Progenitor cell of endocrine pancreas (in vitro differentiated cells): ENCODE measurements at places on chromosomes 7 and 10.

- DNase-seq = no peak
Observed at GRCh38 chr7:83161899-83162401, 734 bp downstream of the PCLO start.

GRCh38 chr7:99631295-99632109 is 14.8 kb downstream of the ZSCAN25 start:
- no peak for DNase-seq

GRCh38 chr7:111535142-111535870 is 27.0 kb downstream of the IMMP2L start:
- no peak for DNase-seq

DNA sequence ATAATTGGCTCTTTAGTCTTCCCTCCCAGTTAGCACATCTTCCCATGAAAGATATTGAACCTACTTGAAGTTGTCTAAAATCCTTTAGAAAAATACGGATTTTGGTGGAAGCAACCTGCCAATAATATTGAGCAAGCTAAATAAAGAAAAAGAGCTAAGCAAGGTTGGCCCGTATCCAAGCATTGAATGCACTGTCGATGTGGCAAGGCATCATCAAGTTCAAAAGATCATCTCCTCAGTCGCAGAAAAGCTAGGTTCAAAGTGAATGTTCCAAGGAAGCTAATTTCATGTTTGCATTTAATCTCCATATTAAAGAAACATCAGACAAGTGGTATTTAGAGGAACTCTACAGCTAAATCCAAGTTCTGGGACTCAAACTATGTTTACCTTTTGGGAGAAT is 206.0 kb downstream of the MTERF1 start:
- DNase-seq = no peak

- no peak for DNase-seq
Observed at GRCh38 chr7:158216198-158216597, 371.4 kb downstream of the PTPRN2 start.

DNA sequence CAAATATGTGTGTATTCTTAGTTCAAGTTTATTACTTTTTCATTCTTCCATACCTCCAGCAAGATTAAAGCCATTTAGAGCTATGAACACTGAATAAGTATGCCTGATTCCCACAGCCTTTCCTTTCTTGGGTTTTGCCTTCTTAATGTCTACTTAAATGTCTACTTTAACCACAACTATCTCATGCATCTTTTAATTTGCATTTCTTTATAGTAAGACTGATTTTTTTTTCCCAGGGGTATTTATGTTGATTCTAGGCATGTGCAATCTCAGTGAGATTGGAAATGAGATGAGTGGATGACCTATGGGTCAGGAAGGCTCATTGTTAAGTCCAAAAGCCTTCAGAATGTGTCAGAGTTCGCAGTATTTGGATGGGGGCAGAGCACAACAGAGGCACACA is 3.6 kb downstream of the PCBD1 start:
- DNase-seq = no peak

- DNase-seq = no peak
Observed at GRCh38 chr10:72315054-72315453, 39.7 kb downstream of the DNAJB12 start.

- no peak for DNase-seq
Observed at GRCh38 chr7:144403649-144404061, at the start of gene NOBOX. Gene NOBOX (minus strand): TSS chr7:144403693.

DNA sequence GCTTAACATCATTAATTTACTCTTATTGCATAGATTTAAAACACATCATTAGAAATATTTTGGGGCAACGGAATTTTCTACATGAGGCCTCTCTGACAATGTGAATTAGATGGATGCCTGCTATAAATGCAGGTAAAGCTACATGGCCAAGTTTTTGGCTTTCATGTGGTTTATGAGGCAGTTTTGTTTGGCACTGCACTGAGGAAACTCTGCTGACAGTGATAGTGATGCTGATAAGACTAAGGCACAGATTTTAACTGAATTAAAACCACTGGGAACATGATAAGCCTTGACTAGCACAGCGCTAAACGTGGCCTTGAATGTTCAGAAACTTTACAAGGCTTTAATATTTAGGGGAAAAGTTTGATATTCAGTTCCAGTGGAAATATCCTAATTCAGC is 114.3 kb upstream of the NOBOX start:
- no peak for DNase-seq

DNA sequence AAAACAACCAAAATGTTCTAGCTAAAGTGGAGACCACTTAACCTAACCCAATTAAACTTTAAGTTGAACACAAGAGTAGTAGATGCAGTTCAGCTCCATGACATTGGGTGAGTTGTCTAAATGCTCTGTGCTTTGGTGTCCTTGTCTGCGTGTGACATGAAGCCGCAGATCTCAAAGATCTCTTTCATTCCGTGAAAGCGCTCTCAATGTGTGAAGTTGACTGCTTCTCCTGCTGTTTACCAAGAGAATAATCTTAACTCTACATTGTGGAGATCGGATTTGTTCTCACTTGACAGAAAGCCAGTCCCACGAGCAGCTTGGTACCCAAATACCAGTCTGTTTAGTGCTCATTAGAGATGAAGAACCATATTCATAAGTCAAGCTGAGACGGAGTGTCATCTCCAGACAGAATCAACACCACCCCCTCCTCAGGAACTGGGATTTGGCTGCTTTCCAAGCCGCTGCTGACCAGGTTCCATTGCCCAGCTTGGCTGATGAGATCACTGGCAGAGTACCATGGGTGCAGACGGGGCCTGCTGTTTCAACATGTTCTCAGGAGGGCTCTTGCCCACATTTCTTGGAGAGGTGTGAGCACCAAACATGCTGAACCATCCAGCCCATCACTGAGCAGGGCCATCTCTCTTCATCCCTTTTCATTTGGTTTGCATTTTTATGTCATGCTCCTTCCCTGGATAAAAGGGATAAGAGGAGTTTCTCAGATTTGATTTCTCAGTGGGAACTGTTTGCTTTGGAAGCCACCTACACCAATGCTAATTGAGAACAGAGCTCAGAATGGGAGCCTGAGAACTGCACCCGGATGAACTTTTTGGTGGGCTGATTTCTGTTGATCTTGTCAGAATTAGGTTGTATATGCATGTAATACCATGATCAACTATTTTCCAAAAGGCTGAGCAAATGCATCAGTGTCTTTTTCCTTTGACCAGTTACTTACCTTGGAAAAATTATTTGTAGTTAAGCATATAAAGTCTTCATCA is 95.8 kb upstream of the AGBL3 start:
- DNase-seq = no peak

DNA sequence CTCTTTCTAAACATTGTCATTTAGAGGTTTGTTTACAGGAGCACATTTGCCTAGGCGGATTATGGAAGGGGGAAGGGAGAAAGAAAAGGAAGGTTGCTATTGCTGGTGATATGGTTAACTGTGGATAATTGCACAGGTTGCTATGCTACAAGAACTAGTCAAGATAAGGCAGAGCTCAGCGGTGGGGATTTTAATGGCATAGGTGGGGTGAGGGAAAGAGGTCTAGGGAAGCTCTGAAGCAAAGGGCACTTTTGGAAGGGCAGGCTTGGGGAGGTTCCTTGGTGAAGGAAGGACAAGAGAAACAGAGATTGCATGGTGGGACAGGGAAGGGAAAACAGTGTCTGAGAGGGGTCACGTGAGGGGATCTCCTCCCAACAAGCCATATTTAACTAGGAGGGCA is 19.5 kb downstream of the HYAL4 start:
- no peak for DNase-seq

GRCh38 chr10:108631332-108631731 is 1292.0 kb downstream of the XPNPEP1 start:
- no peak for DNase-seq

DNA sequence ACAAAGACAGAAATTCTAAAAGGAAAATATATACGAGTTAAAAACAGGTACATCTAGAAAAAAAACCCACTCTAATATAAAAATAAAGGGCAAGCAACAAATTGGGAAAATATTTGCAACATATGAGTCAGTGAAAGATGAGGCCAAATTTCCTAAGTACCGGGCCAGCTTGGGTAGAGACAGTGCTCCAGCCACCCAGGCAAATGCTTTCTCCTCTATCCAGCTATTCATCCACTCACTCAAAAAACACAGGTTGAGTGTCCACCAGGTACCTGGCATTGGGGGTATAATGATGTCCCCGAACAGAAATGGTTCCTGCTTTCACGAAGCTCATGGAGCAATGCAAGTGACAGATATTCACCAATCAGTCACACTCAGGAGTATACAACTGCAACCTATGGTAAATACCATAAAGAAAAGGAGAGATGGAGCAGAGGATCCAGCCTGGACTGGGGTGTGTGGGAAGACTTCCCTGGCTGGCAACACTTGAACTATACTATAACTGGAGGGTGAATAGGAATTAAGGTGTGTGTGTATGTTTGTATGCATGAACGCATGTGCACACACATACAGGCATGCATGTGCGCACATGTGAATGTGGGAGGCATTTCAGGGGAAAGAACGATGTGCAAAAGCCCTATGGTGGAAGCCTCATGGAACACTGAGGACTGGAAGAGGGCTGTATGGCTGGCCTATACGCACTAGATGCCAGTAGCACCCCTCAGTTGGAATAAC is 2.3 kb downstream of the ARHGAP22 start:
- DNase-seq = no peak

DNA sequence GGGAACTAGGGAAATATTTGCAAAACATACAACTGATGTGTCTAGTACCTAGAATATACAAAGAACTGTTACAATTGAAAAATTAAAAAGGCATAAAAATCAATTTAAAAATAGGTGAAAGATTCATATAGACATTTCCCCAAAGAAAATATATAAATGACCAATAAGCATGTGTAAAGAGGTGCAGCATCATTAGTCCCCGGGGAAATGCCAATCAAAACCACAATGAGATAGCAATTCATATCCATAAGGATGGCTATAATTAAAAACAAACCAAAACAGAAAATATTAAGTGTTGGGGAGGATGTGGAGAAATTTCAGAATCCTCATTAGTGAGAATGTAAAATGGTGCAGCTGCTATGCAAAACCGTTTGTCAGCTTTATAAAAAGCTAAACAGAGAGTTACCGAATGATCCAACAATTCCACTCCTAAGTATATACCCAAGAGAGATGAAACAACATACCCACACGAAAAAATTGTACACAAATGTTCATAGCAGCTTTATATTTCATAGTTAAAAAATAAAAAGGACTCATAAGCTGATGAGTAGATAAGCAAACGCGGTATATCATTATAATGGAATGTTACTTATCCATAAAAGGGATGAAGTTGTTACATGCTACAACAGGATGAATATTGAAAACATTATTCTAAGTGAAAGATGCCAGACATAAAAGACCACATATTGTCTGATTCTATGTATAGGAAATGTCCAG is 210.1 kb upstream of the INHBA start:
- DNase-seq = no peak

DNA sequence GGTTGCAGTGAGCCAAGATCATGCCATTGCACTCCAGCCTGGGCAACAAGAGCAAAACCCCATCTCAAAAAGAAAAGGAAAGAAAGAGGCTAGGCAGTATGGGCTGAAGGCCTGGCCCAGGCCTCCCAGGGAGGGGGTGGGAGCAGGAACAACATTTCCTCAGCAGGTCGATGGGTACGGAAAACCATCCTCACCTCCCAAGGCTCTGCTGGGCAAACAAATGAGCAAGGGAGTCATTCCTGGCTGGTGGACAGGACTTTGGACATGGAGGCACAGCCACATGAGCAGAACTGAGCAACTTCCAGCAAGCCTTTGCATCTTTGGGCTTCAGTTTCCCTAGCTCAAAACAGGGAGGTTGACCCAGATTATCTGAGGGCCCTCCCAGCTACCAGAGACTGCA is 13.0 kb downstream of the OGDHL start:
- no peak for DNase-seq

DNA sequence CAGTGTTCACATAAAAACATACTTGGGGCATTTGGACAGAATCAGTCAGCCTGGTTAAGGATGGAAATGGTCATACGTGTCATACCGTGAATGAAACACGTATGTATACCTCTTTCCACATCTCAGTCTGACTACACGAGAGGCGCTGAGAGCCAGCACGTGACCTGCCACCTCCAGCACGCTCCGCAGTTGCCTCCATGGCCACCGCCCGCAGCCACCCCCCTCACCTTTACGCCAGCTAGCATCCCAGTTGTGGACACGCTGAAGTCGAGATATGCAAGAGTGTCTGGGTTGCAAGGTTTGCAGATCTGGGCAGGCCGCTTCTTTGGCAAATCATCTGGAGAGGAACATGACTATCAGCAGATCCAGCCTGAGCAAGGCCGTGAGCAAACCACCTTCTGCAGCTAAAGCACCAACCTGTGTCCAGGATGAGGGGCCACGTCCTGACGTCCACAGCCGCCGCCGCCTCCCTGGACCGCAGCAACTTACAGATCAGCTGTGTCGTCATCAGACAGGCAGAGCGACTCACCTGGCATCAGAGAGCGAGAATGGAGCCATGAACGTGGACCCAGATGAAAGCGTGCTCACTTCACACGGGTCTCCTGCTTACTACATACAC is 209.4 kb downstream of the ZMYND11 start:
- no peak for DNase-seq

DNA sequence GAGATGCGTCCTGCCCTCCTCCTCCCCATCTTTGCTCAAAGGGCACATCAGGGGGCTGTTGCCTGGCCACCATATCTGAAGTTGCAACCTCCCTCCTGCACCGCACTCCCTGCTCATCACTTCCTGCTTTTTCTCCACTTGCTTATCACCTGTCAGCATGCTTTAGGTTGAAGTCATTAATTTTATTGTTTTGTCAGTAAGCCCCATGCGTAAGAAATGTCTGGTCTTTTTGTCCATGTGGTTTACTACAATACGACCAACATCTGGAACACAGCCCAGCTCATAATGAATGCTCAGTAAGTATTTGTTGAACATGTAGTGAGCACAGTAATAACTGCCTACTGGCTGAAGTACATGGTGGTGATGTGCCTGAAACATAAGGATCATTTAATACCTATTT is 71.6 kb upstream of the GJD4 start:
- no peak for DNase-seq
